ENCODE measurements at places on chromosomes 2 and 18. TPM values are rescaled to one million over a fixed set of nuclear protein-coding genes. Genes with fewer than 3 reads are reported as not detected.

The HOXD1 gene
- polyA plus RNA-seq, result not detected

The MAB21L4 gene
- not detected for polyA plus RNA-seq

The RGPD3 gene
- polyA plus RNA-seq, result 0.10 TPM

The MFF gene
- 56.0 TPM for polyA plus RNA-seq

The SLC35F6 gene
- polyA plus RNA-seq, result 37.1 TPM

The MYO5B gene
- 0.18 TPM for polyA plus RNA-seq

The MAL gene
- not detected for polyA plus RNA-seq

The EMILIN2 gene
- polyA plus RNA-seq, result 7.6 TPM

The MFSD2B gene
- 0.10 TPM for polyA plus RNA-seq

The RALB gene
- polyA plus RNA-seq, result 60.7 TPM

The ACTG2 gene
- polyA plus RNA-seq, result 81.3 TPM

Data from BJ (cell line).